Stimulated activated CD4-positive, alpha-beta T cell treated with anti-CD3 and anti-CD28 coated beads, Interleukin-1b, Interleukin-23, amount 100 ng/mL, for 48 hours (primary cell): ENCODE measurements at places on chromosomes 2 and 18.

GRCh38 chr2:174608866-174609214 lies 11.2 kb upstream of the WIPF1 start:
- no peak for DNase-seq

- peak; percentile 29 for DNase-seq
Observed at GRCh38 chr2:170362313-170362870, 184.4 kb downstream of the MYO3B start.

- peak; percentile 73 for DNase-seq
Observed at GRCh38 chr18:80202264-80202998, 44.9 kb downstream of the PARD6G start.

DNA sequence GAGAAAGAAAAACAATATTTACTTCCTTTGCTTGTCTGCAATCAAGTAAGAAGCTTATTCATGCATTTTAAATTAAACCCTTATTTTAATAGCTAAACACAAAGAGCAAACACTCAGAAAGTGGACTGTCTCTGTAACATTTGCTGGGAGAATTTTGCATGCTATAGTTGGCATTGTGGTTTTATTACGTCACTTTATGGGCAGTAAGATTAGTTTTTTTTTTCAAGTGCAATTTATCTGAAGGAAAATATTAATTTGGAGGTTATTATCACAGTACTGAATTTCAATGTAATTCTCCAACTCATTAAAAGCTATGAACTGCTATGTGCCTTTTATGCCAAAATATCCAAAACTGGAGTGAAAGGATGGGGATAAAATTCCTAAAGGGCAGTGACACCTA lies 103.3 kb downstream of the TMEFF2 start:
- DNase-seq = no peak

DNA sequence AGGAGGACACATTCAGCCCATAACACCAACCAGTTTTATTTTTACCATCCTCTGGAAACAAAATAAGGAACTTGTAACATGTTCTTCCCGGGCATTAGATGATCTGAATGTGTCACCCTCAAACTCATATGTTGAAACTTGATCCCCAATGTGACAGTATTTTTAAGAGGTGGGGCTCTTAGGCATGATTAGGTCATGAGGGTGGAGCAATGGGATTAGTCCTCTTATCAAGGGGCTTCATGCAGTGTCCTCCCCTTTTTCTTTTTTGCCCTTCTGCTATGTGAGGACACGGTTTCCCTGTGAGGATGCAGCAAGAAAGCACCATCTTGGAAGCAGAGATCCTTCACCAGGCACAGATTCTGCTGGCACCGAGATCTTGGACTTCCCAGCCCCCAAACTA lies 401.5 kb upstream of the TRIB2 start:
- no peak for DNase-seq

GRCh38 chr18:37343542-37343851 lies 222.1 kb downstream of the CELF4 start:
- DNase-seq = no peak

GRCh38 chr2:102619414-102620319 lies at the start of gene SLC9A2:
TSS of gene SLC9A2 (plus strand) at chr2:102619553. CDS start at chr2:102619849, 296 bp downstream.
- peak; percentile 7 for DNase-seq

- DNase-seq = no peak
Observed at GRCh38 chr2:205776720-205777119, 94.4 kb downstream of the NRP2 start.

DNA sequence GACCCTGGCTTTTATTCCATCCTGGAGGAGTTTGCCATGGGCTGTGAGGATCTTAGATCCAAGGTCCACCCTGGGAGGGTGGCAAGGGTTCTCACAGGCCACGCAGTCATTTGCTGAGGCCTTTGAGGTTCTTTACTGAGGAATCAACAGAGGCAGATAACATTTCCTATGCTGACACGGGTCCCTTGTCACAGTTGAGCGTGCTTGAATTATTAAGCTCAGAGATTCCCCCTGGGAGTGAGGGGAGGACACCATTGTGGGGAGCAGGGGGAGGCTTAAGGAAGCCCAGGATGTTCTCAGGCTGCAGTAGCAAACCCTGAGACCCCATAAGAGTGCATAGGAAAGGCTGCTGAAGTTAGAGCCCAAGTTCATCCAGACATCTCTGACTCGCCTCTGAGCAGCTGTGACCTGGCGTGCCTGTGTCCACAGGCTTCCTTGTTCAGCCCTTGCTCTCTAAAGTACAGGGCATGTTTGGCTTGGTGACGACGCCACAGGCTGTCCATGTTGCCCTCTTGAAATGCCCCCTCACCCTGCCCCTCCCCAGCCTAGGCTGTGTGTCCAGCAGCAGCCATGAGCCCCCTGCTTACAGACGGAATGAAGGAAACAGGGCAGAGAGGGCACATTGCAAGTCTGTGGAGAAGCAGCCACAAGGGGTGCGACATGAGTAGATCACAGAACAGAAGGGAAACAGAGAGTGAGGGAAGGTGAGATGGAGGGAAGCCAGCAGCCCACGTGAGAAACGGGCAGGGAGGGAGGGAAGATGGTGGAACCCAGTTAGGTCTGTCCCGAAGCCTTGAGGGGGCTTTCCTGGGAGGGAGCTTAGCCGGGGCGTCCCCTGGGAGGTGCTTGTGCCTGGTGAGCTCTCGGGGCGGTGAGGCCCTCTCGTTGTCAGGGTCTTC lies 34.0 kb downstream of the NAPG start:
- no peak for DNase-seq

GRCh38 chr2:38065502-38066135 lies 10.3 kb downstream of the CYP1B1 start:
- no peak for DNase-seq

GRCh38 chr2:22690096-22690495 lies 694.9 kb upstream of the KLHL29 start:
- no peak for DNase-seq

GRCh38 chr2:216516730-216517350 lies 18.2 kb downstream of the RPL37A start:
- DNase-seq = no peak

DNA sequence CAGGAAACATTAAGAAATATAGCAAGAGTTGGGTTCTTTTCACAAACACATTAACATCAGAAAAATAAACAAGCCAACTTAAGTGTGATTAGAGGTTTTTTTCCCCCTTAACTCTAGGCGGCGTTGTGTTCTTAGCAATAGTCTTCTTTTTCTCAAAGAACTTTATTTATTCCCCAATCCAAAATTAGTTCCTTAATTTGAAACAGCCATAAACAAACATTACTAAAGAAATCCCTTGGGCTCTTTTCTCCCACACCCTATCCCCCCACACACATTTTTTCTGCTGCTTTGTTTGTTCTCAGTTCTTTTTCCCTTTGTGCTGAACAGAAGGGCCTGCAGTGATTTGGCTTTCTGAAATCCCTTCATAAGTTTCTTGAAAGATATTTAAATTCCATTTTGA lies 13.2 kb upstream of the MYO1B start:
- DNase-seq = no peak

DNA sequence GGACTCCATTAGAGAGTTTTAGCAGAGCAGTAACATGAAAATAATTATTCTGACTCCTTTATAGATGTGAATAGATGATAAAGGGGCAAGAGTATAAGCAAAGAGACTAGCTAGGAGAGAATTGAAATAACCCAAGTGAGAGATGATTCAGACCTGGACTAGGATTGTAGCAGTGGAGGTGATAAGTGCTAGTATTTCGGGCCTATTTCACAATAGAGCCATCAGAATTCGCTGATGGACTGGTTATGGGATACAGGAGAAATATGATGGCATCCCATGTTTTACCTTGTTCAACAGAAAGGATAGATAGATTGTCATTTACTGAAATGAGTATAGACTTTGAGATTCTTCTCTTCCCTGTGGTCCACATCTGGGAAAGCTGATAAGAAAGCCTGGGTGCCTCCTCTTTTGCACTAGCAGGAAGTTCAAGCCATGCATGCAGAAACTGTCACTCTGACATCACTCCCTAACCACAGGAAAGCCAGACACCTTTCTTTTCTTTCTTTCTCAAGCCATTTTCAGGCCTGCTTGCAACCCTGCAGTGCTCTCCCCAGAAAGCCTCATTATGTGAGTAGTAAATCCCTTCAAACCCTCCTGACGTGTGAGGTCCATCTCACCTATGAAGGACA lies 25.3 kb downstream of the DYNAP start:
- no peak for DNase-seq

DNA sequence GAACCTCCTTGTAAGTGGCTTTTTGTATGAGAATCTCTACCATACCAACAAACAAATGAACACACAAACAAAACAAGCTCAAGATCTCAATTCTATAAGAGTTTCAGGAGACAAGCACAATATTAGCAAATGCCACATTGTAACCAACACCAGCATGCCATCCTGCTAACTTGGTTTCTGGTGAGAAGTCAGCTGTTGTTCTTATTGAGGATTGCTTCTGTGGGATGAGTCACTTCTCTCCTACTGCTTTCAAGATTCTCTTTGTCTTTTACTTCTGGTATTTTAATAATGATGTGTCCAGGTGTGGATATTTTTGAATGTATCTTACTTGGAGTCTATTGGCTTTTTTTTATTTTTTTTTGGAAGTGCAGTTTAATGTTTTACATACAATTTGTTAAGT lies 131.7 kb downstream of the BCL2L11 start:
- DNase-seq = no peak

- no peak for DNase-seq
Observed at GRCh38 chr2:171530378-171530777, 8.1 kb downstream of the CYBRD1 start.

DNA sequence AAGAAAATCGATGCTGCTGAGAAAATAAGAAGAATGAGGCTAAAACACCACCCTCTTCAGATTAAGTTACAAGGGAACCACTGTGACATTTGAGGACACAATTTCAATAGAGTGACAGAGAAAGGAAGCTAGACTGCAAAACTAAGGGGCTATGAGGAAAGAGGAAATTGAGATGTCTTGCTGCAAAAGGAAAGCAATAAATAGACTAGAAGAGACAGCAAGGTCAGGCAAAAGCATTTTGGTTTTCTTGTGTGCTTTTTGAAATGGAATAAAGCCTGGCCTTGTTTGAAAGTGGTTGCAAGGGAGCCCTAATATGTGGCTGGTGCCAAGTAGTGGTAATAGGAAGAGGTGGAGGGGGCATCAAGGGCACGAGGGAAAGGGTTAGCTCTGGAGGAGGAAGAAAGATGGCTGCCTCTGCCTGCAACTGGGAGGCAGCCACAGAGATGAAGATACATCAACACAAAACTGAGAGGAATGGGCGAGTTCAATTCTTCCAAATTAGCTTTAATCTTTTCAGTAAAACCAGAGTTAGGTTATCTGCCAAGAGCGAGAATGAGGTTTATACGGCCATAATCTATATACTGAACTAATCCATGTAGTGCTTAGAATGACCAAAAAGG lies 1.2 kb upstream of the MRO start:
- DNase-seq = no peak

DNA sequence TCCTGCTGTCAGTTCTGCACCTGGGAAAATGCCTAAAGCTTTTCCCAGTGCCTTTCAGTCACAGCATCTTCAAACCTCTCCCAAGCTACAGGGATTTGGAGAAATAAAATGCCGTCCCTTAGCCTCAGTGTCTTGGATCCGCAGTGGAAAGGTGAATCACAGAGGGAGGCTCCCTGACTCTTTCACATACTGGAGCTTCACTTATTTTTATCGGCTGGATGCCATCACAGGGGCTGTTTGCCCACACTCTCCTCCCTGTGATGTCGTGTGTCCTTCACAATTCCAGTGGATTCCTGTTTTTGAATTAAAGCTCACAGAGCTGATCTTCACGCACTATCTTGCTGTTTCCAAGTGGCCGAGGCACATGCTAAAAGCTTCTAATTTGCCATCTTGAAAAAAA lies 1303.1 kb upstream of the DDX18 start:
- DNase-seq = no peak

DNA sequence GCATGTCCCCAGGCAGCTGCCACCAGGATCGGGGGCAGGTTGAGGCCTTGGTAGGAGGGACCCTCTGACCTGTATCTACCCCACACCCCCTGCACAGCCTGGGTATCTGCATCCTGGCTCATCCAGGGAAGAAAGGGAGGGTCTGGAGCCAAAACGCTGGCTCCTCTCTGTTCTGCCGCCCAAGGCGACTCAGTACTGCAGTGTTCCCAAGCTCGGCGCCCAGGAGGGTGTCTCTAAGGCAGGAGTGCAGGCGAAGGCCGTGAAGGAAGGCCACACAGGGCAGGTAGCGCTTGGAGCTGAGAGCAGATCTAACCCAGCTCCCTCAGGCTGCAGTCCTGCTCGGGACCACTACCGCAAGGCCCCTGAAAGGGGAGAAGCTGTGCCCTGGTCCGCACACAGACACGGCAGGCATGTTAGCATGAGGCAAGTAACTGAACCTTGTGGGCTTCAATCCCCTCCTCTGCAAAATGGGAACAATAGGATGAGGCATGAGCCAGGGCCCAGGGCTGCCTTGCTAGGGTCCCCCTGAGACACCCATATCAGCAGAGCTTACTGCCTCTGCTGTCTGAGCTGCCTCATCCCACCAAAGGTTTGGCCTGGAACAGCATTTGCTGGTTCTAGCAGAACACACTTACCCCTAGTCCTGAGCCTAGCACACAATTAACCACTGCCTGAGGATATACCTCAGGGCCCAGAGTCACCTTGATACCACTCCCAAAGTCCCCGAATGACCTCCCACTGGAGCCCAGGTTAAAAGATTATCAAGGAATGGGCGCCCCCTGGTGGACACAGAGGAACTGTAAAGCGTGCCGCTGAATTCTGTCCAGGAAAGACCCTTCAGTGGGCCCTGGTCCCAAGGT lies 6.5 kb downstream of the PTMA start:
- DNase-seq = peak; percentile 78
